ENCODE measurements at places on chromosomes 3 and 15.

DNA sequence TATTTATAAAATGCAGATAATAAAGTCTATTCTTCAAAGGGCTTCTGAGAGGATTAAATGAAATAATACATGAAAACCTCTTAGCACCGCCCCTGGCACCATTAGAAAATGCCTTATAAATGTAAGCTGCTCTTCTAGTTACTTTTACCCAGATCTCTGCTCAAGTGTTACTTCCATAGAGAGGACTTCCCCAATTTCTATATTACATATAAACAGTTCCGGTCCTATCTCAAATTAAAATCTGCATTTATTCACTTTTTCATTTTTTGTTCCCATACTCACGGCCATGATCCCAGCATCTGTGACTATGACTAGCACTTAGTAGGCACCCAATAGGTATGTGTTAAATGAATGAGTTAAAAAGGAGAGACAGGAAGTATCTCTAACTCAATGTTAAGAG is 890.9 kb upstream of the CFAP20DC start:
- DNase-seq, result no peak

- no peak for DNase-seq
Observed at GRCh38 chr3:102095383-102095782, 246.1 kb downstream of the NFKBIZ start.

DNA sequence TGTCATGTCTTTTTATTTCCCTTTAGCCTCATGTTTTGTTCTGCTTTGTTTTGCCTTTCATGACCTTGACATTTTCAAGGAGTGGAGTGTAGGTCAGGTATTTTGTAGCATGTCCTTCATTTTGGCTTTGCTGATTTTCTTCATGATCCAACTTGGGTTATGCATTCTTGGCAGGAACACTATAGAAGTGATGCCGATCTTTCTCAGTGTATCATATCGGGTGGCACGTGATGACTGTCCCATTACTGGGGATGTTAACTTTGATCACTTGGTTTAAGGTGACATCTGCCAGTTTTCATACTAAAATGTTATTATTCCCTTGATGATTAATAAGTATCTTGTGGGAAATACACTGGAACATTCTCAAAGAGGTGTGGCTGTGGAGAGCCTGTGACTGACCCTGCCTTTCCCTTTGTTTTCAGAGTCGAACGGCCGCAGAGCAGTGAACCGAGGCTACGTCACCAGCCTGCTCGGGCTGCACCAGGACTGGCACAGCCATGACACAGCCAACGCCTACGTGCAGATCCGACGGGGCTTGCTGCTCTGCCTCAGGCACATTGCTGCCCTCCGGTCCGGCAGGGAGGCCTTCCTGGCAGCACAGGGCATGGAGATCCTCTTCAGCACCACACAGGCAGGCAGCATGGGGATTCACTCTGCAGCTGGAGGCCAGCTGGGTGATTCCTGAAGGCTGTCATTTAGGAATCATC is 167.7 kb downstream of the AGBL1 start:
- DNase-seq, result no peak

DNA sequence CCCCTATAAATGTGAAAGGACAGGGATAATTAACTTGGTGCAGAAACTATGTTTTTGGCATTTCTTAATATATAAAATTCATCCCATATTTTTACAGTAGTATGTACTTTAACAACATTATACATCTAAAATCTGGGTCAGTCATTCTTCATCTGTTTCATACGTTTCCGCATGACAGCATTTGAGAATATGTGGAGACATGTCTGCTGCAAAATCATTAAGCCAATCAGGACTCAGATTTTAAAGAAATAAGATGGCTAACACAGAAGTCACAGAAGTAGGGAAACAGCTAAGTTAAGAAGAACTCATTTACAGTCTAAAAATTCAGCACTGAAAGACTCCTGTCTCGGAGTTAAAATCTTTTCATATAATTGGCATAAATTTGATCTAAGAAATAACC is 200.4 kb downstream of the TAFA4 start:
- DNase-seq, result no peak

DNA sequence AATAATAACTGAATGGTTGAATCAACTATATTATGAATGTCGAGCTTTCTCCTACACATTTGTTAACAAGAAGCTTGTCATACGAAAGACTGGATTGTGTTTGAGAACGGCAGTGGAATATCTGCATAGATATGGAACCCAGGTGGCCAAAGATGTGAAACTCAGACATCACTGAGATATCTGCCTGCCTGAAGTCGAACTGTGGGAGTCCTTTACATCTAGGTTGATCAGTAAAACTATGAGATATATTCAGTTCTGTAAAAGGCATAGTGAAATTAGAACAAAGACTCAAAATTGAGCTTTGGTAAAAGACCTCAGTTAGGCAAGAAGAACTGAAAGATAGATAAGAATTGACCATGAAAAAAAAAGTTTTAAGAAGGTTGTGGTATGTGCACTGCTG is 41.5 kb upstream of the TOP2B start:
- no peak for DNase-seq

DNA sequence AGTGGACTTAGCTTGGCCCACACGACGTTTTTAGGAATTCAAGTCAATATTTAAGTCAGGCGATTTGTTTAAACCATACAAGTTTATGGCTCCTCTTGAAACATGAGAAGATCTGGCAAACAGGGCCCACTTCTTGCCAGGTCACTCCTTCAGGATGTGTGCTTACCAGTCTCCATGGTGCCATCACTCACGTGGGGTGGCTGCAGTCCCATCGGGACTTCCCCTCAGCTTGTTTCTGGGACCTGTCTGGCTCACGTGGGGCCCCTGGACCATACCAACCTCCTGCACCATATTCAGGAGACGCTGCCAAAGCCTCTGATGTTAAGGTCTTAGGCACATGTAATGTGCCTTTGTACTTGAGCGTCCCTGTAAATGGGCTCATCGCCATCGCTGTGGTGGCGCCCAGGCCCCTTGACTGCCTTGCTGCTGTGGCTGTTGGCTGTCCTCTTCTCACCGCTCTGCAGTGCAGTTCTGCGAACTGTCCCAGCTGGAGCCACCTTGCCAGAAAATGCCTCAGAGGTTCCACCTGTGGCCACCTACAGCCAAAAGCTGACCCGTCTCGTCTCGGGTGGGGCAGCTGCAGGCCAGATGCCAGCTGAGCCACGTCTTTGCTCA is 8.9 kb downstream of the MCM2 start:
- DNase-seq, result no peak

- DNase-seq, result no peak
Observed at GRCh38 chr15:77839970-77840905, 207.5 kb upstream of the LINGO1 start.

DNA sequence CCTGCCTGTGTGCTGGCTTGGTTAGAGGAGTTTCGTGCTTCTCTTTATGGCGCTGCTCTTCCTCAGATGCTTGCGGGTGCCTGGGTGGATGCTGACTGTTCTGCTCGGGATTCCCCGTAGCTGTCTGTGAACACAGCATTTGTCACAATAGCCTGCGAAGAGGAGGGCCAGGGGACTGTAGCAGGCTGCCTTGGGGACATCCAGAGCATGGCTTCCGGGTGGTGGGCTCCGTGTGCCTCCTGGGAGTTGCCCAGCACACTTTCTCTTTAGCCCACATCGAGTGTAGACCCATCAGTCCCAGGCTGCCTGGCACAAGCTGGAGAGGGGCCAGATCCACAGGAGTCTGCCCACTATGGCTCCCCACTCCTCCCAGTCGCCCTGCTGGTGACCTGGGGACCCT is 22.4 kb downstream of the LRRK1 start:
- no peak for DNase-seq

DNA sequence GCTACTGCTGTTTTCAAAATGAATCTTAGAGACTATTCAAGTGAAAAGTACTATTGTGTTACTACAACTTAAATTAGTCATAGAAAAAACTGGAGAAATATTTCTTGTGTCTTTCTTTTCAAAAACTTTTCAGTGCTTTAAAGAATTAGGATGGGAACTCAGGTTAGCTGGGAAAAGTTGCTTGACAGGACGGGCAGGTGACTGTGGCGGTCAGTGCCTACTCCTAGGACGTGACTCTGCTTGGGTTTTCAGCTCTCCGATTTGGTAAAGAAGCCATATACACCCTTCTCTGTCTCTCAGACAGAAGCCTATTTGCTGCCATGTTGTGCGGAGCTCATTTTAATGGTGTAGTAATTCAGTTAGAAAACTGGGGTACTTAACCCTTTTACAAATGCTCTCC is 89.8 kb upstream of the CACNA2D3 start:
- no peak for DNase-seq

DNA sequence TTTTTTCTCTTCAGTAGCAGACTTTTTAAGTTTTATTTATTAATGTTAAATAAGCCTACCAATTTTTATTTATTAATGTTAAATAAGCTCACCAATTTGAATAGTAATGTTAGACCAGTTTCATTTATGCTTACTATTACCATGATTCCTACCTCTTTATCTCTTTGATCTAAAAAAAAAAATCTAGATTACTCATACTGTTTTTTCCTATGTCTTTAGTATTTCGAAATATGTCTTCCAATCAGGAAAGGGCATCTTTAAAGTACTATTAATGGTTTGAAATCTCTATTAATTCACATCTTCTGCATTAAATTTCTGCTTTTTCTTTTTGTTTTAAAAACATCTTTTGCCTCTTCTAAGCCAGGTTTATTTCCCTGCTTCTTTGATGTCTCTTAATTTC is 27.5 kb upstream of the MAPKBP1 start:
- DNase-seq, result no peak

All from NCI-H446 (cell line).